Osteoblast (primary cell): ENCODE measurements at places on chromosomes 4 and X. TPM values are rescaled to one million over a fixed set of nuclear protein-coding genes. Genes with fewer than 3 reads are reported as not detected.

Gene DGAT2L6
- not detected in 2 replicates for total RNA-seq

Gene HEPH
- 63.0 and 64.5 TPM in 2 replicates for total RNA-seq

Gene SLC49A3
- 11.6 and 13.6 TPM in 2 replicates for total RNA-seq

Gene TCEAL7
- total RNA-seq: 6.5 and 10.0 TPM in 2 replicates

Gene UCP1
- total RNA-seq: not detected in 2 replicates

Gene IQCM
- total RNA-seq: not detected in 2 replicates

Gene GPR50
- not detected in 2 replicates for total RNA-seq

Gene PCSK1N
- not detected in 2 replicates for total RNA-seq

Gene SMIM20
- total RNA-seq: 34.7 and 41.3 TPM in 2 replicates

Gene MAGEE2
- total RNA-seq: not detected in 2 replicates

Gene ZAR1
- not detected in 2 replicates for total RNA-seq

Gene SERPINA7
- not detected in 2 replicates for total RNA-seq

Gene MTMR1
- total RNA-seq: 16.5 and 17.0 TPM in 2 replicates

Gene MCF2
- 0.29 TPM in 1 of 2 replicates, not detected in the other for total RNA-seq

Gene ZCCHC18
- 0.29 and 1.1 TPM in 2 replicates for total RNA-seq

Gene SMIM31
- total RNA-seq: not detected in 2 replicates

Gene REPS2
- total RNA-seq: 0.59 and 0.72 TPM in 2 replicates

Gene FGD1
- 8.7 and 9.1 TPM in 2 replicates for total RNA-seq

Gene GSTCD
- total RNA-seq: 6.9 and 9.7 TPM in 2 replicates

Gene ADGRL3
- total RNA-seq: 0.29 TPM in 1 of 2 replicates, not detected in the other

Gene STPG2
- under 0.01 and 0.29 TPM in 2 replicates for total RNA-seq

Gene ELF4
- 24.8 and 25.0 TPM in 2 replicates for total RNA-seq

Gene TMPRSS11D
- total RNA-seq: not detected in 2 replicates

Gene FHDC1
- total RNA-seq: 0.29 and 0.36 TPM in 2 replicates

Gene GC
- total RNA-seq: not detected in 2 replicates

Gene PCDH19
- 0.36 and 0.59 TPM in 2 replicates for total RNA-seq

Gene CXCL11
- total RNA-seq: not detected in 2 replicates

Gene CORIN
- total RNA-seq: 0.36 and 0.88 TPM in 2 replicates
